ENCODE measurements at places on chromosomes 5 and 9.

DNA sequence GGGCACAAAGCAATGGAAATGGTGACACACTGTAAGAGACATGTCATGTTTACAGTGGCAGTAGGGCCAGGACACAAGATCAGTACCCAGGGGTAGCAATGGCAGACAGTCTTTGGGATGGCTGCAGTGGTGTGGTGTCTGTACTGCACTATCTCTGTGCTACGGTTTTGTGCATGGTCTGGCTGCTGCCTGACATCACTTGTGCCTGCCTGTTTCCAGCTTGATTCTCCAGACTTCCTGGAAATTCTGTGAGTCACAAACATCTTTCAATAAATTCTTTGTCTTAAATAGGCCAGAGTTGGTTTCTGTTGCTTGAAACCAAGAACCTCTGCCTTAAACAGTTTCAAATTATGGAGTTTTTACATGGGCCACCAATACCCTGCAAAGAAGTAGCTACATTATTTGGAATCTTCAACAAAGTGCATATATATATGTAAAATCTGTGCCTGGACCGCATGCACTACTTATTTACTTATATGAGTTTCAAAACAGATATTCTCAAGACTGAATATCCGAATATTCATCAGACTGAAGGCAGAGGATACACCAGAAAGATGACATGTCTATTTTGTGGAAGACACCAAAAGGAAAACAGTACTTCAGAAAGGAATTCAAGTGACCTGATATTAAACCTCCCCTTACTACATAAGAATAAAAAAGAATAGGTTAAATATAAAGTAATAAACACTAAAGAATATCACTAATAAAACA is 188.1 kb downstream of the RFX3 start:
- no peak for DNase-seq

- DNase-seq, result no peak
Observed at GRCh38 chr5:43000914-43001313, 39.2 kb downstream of the ANXA2R start.

GRCh38 chr9:136001231-136001630 is 40.1 kb upstream of the UBAC1 start:
- no peak for DNase-seq

GRCh38 chr9:77977210-77977611 is 54.4 kb downstream of the GNAQ start:
- no peak for DNase-seq

- DNase-seq, result no peak
Observed at GRCh38 chr5:92019376-92019990, 636.4 kb upstream of the ARRDC3 start.

GRCh38 chr5:120769312-120769872 is 305.3 kb downstream of the PRR16 start:
- no peak for DNase-seq

- no peak for DNase-seq
Observed at GRCh38 chr5:150632305-150633160, 7.9 kb upstream of the SYNPO start.

DNA sequence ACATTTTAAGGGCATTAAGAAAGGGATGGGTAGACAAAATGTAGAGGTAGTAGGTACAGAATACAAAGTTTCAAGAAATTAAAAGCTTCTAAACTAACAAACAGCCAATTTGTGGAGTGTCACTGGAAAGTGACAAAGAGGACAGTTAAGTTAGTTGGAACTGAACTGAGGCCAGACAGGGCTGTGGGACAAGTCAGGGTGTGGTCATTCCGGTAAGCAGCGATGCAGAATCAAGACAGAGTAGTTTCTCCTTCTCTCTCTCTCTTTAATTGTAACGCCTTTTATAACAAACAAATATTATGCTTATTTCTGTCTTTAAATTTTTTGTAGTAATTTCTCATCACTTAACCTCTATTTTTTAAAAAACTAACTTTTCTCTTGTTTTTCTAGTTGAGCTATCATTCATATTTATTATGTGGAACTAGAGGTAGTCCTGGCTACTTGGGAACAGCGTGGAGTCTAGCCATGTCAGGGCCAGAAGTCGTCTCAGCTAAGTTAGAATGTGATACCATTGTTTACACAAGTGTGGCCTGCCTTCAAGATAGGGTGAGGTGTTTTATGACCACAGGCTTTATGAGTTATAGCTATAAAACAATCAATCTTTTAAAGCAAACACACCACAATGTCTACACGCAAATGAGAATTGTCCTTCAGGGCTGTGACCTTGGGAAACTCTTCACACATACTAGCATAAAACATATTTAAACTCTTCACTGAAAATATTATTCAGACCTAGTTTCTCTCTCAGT is 115.3 kb upstream of the CDKN2B start:
- no peak for DNase-seq

- no peak for DNase-seq
Observed at GRCh38 chr5:154524181-154524580, 46.2 kb upstream of the HAND1 start.

DNA sequence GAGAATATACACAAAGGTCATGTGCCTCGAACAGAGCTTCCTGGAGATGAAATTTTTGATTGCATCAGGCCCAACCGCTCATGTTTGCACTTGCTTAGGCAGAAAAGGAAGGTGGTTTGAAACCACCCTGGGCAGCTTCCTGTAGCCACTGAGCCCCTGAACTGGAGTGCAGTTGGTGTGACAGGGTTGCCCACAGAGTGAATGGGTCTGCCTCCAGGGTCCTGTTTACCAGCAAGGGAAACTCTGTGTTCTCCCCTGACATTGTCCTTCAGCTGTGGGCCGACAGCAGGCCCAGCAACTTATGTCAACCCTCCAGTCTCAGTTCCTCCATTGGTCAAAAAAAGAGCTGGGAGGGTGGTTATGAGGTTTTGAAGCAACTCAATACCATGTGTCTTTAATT is 289.6 kb downstream of the KIF4B start:
- no peak for DNase-seq

GRCh38 chr9:114002986-114003350 is 75.1 kb downstream of the AMBP start:
- DNase-seq, result no peak

DNA sequence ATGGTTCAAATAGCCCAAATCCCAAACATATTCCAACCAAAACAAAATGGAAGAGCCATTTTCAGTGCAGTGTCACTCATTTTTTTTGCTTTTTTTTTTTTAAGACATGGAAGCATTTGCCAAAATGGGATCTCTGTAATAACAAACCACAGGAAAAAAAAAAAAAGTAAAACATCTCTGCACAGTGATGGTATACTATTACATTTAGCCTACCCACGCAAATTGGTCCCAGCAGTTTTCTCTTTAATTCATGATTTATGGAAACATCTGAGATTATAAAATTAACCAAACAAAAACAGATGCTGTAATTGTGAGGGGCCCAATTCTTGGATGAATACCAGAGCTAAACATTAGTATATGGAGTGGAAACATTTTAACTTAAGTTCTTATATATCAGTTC is 566.6 kb downstream of the ZNF608 start:
- no peak for DNase-seq

DNA sequence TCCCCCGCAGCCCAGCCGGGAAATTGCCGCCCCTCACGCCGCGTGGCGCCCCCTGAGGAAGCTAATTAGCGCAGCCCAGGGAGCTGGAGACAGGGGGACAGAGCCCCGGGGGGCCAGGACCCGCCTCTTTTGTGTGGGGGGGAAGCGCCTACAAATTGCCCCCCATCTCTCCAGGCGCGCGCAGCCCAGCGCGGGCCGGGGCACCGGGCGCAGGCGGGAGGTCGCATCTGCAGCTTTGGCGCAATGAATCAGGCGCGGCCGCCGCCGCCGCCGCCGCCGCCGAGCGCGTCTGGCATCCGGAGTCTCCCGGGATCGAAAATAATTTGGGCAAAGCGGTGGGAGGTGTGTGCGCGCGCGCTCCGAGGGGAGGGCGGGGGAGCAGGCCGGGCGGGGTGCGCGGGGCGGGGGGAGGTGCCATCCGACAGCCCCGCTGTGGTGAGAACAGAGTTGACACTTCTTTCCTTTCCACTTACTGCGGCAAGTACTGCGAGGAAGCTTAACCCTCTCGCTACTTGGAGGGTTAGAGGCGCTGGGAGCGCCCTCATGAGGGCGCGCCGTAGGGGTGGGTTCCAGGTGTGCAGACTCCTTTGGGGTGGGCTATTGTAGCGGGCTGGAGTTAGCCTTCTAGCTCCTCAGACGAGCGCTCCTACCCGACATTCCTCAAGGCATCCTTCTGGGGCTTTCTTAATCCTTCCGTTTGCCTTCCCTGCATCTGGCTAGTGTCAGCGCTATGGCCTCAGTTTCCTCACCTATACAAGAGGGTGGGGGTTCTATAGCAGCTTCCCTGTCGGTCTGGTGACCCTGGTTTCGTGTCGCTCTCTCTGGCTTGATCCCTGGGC is 63.1 kb downstream of the CXXC5 start:
- no peak for DNase-seq

DNA sequence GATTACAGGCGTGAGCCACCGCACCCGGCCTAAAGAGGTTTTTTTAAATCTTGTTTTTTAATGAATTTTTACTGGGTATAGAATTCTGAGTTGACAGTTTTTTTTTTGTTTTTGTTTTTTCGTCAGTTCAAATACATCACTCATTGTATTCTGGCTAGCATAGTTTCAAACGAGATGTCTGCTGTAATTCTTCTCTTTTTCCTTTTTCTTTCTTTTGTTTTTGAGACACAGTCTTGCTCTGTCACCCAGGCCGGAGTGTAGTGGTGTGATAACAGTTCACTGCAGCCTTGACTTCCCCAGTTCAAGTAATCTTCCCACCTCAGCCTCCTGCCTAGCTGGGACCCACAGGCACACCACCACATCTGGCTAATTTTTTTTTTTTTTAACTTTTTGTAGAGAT is 2.2 kb upstream of the PRRT1B start:
- DNase-seq, result no peak

GRCh38 chr9:20271096-20271495 is 351.2 kb downstream of the MLLT3 start:
- no peak for DNase-seq

DNA sequence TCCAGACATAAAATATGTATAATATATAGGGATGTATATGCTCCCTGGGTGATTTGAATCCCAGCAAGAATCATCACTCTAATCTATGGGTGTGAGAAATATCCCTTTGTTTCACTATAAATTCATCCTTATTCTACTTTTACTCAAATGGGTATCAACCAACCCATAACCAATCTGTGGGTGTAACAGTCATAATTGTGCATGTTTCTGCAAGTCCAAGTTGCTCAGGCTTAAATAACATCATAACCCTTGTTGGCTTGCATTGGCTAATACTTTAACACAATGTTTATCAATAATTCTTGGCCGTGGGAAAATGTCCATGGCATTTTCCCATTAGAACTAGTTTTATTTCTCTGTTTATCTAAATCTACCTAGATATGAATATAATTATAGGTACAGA is 530.5 kb upstream of the TLE4 start:
- DNase-seq, result no peak

- no peak for DNase-seq
Observed at GRCh38 chr5:145911164-145911563, 25.2 kb upstream of the SH3RF2 start.

DNA sequence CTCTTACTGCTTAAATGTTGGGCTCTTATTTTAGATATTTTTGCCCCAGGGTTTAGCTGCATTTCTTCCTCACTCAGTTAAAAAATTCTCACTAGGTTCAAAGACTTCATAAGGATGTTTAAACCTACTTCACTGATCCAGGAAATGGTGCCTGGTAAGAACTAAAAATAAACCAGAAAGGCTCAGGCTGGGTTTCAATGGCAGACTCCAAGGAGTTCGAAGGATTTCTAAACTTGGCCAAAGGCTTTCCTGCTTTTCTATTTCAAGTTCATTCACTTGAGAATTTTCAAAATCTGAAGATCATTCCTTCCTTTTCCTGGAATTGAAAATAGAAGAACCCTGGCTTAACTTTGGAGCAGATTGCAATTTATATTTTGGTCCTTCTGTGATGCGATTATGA is 193.0 kb upstream of the MAP1B start:
- DNase-seq, result no peak

- DNase-seq, result no peak
Observed at GRCh38 chr5:3893527-3893926, 297.9 kb downstream of the IRX1 start.

GRCh38 chr5:109996246-109996645 is 306.5 kb downstream of the MAN2A1 start:
- no peak for DNase-seq

- no peak for DNase-seq
Observed at GRCh38 chr5:17224858-17225511, 7.6 kb downstream of the BASP1 start.

DNA sequence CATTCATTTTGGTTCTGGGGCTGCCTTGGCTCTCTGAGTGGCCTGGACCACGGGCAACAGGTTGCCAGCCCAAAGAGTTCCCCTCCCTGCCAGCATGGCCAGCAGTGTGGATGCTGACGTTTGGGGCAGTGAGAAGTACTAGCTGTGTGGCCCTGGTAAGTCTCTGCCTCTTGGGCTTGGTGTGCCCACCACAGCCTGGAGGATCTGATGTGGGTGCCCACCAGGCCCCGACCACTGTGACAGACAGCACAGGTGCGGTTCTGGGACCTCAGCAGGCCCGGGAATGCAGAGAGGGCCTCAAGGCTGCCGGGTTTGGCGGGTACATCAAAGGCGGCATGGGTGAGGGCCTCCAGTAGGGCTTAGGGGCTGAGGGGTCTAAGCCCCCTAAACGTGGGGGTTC is 33.6 kb upstream of the PITX1 start:
- DNase-seq, result no peak

- DNase-seq, result no peak
Observed at GRCh38 chr5:136087961-136088871, 44.4 kb upstream of the SMAD5 start.

DNA sequence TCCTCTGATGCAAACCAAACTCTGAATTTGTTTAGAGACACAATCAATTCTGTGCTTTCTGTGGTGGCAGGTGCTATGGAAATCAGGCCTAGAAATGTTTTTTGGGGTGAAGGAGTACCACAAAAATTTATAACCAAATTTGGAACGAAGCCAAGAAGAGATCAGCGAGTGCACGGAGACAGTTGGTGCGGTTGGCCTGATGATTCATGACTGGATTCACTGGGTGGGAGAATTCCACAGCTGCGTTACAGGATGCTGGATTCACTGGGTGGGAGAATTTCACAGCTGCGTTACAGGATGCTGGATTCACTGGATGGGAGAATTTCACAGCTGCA is 135.6 kb upstream of the IRX4 start:
- DNase-seq, result no peak

GRCh38 chr9:111599092-111599954 is at the start of gene PTGR1:
Gene PTGR1, minus strand, starts transcription at chr9:111599647. Its CDS starts 2,225 bp downstream, at chr9:111597422.
- DNase-seq, result peak; percentile 2

GRCh38 chr9:86301686-86302085 is 19.3 kb upstream of the ISCA1 start:
- DNase-seq, result no peak

- no peak for DNase-seq
Observed at GRCh38 chr9:95341293-95341962, 23.9 kb upstream of the FANCC start.

Data from activated CD8-positive, alpha-beta memory T cell treated with anti-CD3 and anti-CD28 coated beads for 48 hours (primary cell).